ENCODE measurements at places on chromosomes 7 and 10.

- DNase-seq = no peak
These were observed 180.7 kb downstream of the BMPER start for GRCh38 chr7:34086064-34086463.

DNA sequence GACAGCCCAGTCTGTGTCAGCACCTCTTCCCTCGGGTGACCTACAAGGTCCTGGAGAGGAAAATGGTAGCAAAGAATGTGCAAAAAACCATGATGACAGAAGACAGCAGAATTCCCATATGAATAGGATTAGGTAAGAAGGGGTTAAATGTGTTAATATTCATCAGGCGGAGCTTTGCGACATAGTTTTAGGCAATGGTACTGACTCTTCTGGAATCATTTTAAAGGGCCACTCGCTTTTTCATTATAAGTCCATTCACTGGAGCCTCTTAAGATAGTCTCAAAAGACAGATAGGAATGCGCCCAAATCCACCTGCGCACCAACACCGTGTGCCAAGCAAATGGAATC is 38.2 kb downstream of the DLG5 start:
- no peak for DNase-seq

DNA sequence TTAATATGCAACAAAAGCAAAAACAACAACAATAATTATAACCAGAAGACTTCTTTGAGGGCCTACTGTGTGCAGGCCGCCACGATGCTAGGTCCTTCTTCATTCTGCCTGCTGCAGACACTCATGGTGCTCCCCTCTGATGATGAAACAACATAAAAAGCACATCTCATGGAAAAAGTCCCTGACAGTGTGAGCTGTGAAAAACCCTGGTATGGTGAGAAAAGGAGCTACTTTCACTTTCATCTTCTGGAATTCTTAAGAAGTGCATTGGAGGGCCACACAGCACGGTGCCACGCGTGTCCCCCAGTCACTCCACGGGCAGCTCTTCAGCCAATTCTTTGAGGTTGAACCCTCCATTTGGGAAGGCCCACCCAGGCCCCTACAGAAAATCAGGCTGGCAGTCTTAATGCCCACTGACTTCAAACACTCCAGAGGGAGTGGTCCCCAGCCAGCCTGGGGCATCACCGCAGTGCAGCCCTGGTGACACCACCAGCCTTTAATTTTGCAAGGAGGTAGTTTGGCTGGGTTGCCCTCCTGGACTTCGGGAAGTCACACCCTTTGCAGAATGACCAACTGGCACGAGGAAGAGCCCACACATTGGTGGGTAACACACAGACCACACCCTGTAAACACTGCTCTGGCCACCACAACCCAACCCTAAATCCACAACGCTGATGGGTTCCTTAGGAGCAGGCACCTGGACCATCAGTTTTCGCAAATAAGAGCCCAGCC is 7.7 kb downstream of the KCNMA1 start:
- DNase-seq = no peak

- no peak for DNase-seq
These were observed 437.5 kb upstream of the FOXK1 start for GRCh38 chr7:4244635-4245034.

GRCh38 chr10:34297541-34298345 is 517.4 kb downstream of the PARD3 start:
- no peak for DNase-seq

All from neural crest cell (in vitro differentiated cells).